ENCODE measurements at places on chromosomes 2 and 18.

GRCh38 chr2:238895361-238895882, 47.5 kb downstream of the TWIST2 start:
- DNase-seq: no peak

DNA sequence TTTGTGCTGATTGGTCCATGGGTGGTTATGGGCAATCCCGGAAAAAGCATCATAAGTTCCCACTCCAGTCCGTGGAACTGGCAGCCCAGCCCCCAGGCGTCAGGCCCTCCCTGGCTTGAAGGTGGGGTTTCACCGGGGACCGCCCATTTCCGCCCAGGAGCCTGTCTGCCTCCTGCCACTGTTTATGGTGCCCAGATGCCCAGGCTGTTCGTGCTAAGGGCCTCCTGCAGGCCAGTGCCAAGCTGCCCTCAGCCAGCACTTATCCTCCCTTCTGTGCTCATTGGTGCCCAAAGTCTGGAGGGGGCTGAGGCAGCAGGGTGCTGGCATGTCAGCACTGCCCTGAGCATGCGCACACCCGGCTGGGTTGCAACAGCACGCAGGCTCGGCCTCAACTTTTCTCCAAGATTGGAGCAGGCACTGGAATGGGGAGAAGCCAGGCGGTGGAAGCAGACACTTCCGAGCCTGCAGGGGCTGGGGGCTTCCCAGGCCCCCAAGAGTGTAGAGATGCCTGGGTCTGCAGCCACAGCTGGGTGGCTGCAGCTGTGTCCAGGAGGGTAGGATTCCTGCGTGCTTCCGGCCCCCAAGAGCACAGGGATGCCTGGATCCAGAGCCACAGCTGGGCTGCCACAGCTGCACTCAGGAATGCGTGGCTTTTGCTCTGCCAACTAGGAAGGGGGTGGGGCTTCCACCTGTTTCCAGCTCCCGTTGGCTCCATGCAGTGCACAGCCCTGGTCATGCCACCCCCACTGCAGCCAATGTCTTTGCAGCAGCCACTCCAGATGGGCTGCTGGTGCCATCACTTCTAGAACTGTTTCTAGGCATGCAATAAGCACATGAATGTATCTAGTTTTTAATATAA, 74.0 kb downstream of the AGPS start:
- no peak for DNase-seq

DNA sequence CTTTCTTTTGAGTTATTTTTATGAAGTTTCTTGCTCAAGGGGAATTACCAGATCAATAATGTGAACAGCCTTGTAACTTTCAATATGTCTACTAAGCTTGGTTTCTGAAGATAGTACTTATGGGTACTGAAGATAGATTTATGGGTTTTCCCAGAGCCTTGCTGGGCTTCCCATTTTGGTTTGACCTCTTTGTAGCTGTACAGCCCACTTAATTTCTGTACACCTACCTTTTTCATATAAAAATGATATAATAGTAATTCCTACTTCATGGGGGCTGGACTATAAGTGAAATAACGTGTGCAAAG, 22.2 kb downstream of the IL1R2 start:
- no peak for DNase-seq

GRCh38 chr2:85772019-85772745, 18.4 kb downstream of the ATOH8 start:
- no peak for DNase-seq

GRCh38 chr2:128788636-128789220, 470.1 kb upstream of the HS6ST1 start:
- no peak for DNase-seq

Data from activated CD4-positive, alpha-beta T cell treated with anti-CD3 and anti-CD28 coated beads, Interleukin-2, Interleukin-4, amounts not matched to agents 100 ng/mL and 50 ng/mL, durations not matched to agents 16 hours and 8 hours (primary cell).